CD8-positive, alpha-beta memory T cell (primary cell): ENCODE measurements at places on chromosomes 6 and 20.

- DNase-seq: peak; percentile 25
Measured at GRCh38 chr6:80454197-80454596, 347.7 kb downstream of the BCKDHB start.

DNA sequence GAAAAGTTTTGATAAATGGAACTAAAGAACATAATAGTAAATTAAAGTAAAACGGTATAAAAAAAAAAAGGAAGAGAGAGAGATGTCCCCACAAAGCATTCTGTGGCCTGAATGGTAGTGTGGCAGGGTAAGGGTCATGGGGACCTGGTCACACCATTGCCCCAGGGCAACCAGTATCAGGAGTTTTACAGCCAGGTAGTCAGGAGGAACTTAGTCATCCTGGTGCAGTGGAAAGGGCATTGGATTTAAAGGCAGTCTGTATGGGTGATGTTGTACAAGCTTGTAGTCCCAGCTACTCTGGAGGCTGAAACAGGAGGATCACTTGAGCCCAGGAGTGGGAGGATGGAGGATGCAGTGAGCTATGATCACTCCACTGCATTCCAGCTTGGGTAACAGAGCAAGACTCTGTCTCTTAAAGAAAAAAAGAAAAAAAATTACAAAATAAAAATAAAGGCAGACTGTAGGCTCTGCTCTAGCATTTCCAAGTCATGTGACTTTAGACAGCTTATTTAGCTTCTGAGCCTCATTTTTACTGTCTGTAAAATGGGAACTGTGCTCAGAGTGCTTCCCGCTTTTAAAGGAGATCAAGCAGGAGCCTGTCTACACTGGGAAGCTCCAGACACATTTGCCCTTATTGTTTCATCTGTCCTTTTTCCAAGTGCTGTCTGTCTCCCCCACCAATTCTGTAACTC, 112.8 kb upstream of the ARMC2 start:
- no peak for DNase-seq

DNA sequence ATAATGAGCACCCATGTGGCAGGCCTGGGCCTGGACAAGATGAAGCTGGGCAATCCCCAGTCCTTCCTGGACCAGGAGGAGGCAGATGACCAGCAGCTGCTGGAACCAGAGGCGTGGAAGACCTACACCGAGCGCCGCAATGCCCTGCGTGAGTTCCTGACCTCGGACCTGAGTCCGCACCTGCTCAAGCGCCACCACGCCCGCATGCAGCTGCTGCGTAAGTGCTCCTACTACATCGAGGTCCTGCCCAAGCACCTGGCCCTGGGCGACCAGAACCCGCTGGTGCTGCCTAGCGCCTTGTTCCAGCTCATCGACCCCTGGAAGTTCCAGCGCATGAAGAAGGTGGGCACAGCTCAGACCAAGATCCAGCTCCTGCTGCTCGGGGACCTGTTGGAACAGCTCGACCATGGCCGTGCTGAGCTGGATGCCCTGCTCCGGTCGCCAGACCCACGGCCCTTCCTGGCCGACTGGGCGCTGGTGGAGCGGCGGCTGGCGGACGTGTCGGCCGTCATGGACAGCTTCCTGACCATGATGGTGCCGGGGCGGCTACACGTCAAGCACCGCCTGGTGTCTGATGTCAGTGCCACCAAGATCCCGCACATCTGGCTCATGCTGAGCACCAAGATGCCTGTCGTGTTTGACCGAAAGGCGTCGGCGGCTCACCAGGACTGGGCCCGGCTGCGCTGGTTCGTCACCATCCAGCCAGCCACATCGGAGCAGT, 1.9 kb downstream of the FNDC11 start:
- no peak for DNase-seq

DNA sequence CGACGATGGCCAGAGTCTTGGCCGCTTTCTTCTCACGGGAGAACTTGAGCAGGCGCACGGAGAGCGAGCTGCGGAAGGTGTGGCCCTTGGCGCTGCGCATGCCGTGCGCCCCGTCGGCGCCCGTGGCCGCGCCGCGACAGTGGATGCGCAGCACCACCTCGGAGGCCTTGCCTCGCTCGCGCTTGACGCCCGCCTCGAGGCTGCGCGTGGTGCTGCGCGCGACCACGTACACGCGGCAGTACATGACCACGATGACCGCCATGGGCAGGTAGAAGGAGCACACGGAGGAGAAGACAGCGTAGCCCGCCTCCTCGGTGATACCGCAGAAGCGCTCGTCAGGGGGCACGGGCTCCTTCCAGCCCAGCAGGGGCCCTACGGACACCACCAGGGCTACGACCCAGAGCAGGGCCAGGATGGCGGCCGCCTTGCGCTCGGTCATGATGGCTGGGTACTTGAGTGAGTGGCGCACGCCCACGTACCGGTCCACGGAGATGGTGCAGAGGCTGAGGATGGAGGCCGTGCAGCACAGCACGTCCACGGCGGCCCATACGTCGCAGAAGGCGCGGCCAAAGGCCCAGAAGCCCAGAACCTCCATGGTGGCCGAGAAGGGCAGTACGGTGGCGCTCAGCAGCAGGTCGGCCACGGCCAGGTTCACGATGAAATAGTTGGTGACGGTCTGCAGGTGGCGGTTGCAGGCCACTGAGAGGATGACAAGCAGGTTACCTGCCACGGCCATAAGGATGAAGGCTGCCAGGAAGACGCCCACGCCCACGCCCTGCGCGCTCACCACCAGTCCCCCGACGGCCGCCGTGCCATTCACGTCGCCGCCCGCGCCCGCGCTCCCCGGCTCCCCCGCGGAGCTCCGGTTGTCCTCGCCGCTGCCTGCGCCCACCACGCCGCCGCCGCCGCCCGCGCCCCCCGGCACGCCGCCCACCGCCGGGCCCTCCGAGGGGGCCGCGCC, 232.8 kb upstream of the RNF24 start:
- DNase-seq: no peak

GRCh38 chr6:16334671-16335070, 96.3 kb downstream of the GMPR start:
- DNase-seq: no peak

- DNase-seq: no peak
Measured at GRCh38 chr6:56040223-56040622, 164.8 kb upstream of the BMP5 start.

DNA sequence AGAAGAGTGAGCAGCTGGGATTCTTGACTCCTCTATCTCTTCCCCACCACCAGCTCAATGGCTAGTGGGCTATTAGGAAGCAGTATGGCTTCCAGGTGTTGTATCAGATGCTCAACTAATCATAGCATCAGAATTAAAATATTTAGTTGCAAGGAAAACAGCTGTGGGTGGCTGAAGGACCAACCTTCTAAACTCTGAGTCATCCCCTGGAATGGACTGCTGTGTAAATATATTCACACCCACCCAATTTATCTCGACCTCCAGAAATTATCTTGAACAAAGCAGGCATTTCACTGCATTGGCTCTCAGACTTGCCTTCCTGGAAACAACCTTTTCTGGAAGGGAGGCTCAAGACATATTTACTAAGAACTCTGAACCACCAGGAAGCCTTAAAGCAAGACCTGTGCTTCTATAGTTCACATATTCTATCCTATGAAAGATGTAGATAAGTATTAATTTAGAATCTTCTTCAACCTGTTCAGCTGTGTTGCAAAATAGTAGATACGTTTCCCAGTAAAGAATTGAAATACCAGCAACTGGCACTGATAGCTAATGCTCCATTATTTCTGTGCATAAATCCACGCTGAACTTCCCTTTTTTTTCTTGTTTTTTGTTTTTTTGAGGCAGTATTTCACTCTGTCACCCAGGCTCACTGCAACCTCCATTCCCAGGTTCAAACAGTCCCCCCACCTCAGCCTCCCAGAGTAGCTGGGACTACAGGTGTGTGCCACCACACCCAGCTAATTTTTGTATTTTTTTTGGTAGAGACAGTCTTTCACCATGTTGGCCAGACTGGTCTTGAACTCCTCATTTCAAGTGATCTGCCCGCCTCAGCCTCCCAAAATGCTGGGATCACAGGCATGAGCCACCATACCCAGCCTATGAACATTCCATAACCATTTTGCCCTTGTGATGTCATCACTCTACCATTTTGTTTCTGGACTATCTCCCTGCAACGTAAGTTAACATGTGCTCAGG, 56.9 kb upstream of the CD2AP start:
- no peak for DNase-seq
